CD8-positive, alpha-beta memory T cell (primary cell): ENCODE measurements at places on chromosomes 11 and 22.

DNA sequence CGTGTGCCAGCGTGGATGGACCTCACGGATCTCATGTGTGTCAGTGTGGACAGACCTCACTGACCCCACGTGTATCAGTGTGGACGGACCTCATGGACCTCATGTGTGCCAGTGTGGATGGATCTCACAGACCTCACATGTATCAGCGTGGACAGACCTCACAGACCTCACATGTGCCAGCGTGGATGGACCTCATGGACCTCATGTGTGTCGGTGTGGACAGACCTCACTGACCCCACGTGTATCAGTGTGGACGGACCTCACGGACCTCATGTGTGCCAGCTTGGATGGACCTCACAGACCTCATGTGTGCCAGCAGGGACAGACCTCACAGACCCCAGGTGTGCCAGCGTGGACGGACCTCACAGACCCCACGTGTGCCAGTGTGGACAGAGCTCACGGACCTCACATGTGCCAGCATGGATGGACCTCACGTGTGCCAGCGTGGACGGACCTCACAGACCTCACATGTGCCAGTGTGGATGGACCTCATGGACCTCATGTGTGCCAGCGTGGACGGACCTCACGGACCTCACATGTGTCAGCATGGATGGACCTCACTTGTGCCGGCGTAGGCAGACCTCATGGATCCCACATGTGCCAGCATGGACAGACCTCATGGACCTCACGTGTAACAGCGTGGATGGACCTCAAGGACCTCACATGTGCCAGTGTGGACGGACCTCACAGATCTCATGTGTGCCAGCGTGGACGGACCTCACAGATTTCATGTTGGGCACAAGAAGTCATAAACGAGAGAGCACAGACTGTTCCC is 18.2 kb downstream of the TTLL8 start:
- DNase-seq, result no peak

GRCh38 chr11:60995798-60996197 is 24.3 kb downstream of the CD6 start:
- DNase-seq, result no peak

DNA sequence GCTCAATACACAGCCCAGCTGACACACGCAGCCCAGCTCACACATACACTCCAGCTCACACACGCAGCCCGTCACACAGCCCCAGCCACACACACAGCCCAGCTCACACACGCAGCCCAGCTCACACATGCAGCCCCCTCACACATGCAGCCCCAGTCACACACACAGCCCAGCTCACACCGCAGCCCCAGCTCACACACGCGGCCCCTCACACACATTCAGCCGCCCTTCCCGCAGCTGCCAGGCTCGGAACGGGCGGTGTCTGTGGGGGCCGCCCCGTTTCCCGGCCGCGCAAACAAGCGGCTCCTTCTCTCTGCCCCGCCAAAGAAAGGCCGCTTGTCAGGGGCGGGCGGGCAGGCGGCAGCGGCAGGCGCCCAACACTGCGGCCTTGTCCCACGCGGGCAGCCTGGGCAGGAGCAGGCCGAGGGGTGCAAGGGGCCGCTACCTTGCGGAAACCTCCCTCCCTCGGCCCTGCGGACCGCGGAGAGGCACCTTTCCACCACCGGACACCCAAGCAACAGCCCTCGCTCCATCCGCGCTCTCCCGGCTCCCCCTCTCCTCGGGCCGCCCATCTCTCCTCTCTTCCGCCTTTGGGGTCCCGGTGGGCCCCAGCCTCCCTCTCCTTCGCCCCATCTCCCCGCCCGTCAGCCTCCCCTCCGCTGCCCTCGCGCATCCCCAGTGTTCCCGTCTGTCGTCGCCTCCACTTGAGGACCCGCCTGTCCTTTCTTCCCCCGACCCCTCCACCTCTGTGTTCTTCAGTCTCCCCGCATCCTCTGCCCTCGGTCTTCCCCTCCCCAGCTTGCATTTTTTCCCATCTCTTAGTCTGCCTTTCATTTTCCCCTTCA is 2.2 kb downstream of the PHLDB1 start:
- peak; percentile 67 for DNase-seq

DNA sequence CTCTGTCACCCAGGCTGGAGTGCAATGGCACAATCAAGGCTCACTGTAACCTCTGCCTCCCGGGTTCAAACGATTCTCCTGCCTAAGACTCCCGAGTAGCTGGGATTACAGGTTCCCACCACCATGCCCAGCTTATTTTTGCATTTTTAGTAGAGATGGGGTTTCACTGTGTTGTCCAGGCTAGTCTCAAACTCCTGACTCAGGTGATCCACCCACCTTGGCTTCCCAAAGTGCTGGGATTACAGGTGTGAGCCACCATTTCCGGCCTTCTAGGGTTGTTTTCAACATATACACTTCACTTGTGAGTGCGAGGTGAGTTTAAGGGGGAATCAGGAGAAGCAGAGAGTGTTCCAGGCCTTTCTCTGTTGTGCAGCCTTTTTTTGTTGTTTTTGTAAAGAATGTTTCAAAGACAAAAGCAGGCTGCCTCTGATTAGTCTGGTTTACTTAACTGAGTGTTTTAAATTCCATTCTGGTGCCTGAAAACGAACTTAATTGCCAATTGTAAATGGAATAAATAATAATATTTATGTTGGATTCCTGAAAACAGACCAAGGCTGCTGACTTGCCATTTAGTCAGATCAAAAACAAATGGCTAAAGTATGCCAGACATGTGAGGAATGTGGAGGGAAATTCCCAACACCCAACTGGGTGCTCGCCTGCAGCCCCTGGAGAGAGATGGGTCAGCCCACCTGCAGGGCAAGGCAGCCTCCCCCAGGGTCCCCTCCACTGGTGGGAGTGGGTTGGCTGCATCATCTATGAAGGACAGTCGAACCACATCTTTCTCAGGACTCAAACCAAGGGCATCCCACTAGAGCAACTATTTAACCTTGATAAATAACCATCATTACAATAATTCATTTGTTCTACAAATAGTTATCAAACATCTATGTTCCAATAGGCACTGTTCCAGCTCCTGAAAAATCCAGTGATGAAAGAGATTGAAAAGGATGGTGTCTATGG is 4.6 kb upstream of the RANGAP1 start:
- DNase-seq, result no peak

DNA sequence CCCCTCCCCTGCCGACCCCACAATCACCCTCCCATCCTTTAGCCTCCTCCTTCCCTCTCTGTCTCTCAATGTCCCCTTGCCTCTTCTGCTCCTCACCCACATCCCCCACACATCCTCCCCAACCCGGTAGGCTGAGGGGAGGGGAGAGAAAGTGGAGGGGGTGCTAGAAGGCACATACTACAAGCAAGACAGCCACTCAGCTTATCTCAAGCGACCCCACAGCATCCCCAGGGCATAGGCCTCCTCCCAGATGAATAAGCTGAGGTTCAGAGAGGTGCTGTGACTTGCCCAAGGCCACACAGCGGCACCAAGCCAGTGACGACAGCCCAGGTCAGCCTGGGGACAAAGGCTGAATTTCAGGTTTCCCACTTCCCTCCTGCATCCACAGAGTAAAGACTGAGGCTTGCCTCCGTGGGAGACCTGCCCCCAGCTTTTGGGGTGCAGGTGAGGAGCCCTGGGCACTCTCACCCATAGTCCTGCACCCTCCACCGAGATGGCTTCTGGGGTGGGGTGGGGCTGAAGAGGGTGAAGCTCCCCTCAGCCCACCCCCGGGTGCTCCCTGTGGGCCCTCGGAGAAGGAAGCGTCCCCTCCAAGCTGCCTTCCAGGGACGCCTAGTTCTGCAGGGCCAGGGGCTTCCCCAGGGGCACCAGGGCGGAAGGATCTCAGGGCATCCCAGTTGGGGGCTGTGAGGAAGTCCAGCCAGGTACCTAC is 511 bp downstream of the RAC2 start:
- DNase-seq, result no peak

- DNase-seq, result no peak
These were observed 15.6 kb downstream of the MPPED1 start for GRCh38 chr22:43427296-43428004.

DNA sequence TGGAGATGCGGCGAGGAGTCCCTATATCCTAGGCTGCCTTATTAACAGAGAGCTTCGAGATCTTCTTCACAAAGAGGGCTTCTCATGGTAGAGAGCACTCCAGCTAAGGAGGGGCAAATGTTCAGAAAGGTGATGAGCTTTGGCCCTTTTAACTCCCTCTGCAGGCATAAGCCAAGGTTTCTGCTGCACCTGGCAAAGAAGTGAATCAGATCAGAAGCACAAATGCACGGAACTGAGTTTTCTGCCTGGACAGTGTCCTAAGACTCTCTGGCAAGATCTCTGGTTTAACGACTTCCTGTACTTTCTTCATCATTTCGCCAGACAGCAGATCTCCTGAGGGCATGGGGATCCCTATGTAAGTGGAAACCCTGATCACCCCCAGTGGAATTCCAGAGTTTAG is 37.2 kb downstream of the POU2AF3 start:
- DNase-seq, result no peak

DNA sequence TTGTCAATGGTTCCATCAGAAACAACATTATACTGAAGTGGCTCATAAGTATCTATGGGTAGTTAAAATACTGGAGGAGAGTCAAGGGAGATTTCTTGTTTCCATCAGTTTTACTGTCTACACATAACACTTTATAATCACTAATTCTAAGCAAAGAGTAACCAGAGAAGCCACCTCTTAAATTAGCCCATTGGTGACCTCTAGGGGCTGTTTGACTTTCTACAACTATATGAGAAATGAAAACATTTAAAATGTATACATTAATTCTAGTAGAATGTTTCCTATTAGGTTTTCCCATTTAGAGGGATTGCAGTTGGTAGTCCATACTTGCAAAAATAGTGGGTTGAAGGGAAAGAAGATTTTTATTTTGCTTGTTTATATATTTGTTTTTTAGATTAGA is 504.3 kb downstream of the FAM181B start:
- DNase-seq, result no peak

- DNase-seq, result no peak
These were observed 173.0 kb upstream of the CADM1 start for GRCh38 chr11:115677190-115677589.

- no peak for DNase-seq
These were observed 1.3 kb upstream of the SBF2 start for GRCh38 chr11:10295064-10295901.

GRCh38 chr11:60348116-60348515 is 21.1 kb downstream of the MS4A6E start:
- DNase-seq, result no peak

- no peak for DNase-seq
These were observed 33.1 kb upstream of the SPON1 start for GRCh38 chr11:13929395-13929891.

GRCh38 chr22:37804881-37805809 is 2.6 kb upstream of the GCAT start:
- DNase-seq, result peak; percentile 66

DNA sequence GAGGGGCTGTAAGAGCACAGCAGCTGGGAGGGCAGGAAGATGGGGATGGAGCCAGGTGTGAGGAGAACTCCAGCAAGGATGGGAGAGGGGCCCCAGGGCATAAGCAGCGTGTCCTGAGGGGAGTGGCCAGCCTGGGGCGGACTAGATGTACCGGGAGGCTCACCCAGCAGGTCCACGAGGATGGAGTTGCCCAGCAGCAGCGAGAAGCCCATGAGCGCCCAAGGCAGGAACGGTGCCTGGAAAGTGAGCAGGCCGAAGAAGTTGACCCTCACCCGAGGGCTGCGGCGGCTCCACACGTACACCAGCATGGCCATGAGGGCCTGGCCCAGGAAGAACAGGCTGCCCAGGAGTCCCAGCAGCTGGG is 1.3 kb downstream of the DERL3 start:
- DNase-seq, result no peak

GRCh38 chr11:114783805-114784204 is 105.5 kb downstream of the NXPE2 start:
- no peak for DNase-seq

GRCh38 chr22:25084405-25085107 is 115.1 kb upstream of the CRYBB3 start:
- no peak for DNase-seq

DNA sequence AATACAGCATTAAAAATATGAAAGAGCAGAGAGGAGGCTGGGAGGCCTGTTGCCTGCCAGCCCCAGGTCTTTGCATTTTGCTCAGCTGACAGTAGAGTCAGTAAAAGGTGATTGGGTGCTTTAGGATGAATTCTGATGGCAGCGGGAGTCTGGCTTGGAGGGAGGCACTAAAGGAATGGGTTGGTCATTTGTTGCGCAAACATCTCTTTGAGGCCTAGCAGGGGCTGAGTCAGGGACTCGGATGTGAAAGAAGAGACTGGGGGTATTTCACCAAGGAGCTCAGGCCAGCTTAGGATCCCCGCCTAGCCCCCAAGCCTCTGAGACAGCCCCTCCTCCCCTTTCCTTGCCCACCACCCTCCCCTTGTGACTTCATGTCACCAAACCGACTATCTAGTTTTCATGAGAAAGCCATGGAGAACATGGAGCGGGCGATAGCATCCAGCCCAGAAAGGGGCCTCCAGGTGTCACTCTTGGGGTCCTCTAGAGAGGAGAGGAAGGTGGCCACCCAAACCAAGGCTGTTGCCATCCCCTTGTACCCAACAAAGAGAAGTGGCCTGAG is 9.7 kb downstream of the DGKZ start:
- no peak for DNase-seq

DNA sequence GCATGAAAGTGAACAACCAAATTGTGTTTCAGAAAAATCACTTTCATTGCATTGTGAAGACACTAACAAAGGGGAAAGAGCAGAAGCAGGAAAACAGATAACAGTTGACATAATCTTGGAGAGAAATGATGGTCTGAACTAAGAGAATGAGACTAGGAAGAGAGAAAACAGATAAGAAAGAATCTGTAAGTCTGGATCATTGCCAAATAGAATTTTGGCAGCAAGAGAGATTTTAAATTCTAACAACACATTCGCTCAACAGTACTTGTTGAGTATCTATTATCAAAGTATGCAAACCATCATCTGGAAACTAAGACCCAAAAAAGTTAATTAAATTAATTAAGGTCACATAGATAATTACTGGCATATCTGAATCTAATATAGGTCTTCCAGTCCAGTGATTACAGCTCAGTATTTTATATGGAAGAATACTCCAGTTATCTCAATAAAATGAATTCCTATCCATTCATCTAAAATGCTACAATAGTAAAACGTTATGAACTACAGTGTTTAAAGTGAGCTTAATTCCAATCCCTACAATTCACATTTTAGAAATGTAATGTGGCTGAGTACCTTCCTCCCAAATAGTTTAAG is 166.7 kb upstream of the FAT3 start:
- no peak for DNase-seq

GRCh38 chr11:96082002-96082899 is 158.3 kb upstream of the MTMR2 start:
- DNase-seq, result no peak

DNA sequence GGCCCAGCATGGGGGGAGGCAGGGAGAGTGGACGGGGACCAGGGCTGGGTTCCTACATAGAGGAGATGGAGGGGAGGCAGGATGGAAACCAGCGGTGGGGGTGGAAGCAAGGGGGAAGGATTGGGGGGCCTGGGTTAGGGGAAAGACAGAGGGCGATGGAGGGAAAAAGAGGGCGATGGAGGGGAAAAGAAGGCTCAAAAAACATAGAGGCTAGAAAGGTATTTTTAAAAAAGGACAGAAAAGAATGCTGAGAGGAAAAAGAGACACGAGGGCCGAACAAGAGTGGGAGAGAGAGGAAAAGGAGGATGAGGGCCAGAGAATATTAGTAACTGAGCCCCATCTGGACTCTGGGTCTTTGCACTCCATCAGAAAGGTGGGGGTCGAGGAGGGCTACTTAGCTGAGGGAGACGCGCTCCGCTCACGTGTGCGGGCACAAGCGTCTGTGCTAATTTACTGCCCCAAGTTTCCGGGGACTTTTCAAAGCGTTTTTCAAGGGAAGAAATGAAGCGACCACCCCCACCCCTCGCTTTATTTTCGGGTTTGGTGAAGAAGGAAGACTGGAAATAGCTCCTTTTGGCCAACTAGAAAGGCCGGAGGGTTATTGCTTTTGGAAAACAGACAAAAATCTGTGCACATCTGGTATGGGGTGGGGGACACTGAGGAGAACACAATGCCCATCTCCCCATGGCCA is 14.5 kb downstream of the PAX6 start:
- no peak for DNase-seq
